ENCODE measurements at places on chromosomes 7 and 10.

DNA sequence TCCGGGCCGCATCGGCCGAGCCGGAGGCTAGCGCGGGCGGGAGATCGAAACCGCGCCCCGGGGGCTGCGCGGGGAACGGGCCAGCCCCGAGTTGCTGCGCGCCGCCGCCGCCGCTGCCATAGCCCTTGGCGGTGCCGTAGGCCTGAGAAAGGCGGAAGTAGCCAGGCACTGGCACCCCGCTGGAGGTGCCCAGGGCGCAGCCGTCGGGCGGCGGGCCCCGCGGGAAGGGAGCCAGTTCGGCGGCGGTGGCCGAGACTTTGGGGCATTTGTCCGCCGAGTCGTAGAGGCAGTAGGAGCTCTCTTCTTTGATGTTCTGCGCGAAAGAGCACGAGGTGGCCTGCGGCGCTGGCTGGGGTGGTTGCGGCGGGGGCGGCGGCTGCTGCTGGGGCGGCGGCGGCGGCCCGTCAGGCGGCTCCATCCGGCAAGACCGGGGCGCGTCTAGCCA lies 587 bp downstream of the HOXA10 start:
- DNase-seq = peak; percentile 72

DNA sequence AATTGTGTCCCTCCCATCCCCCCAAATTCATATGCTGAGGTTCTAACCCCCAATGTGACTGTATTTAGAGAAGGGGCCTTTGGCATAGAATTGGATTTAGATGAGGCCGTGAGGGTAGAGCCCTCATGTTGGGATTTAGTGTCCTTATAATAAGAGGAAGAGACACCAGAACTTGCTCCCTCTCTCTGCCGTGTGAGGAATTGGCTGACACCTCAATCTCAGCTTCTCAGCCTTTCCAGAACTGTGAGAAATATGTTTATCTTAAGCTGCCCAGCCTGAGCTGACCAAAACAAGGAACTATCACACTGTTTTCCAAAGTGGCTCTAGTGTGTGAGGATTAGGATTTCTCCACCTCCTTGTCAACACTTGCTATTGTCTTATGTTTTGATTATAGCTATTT lies 400.0 kb upstream of the FZD8 start:
- DNase-seq = no peak

GRCh38 chr7:21108182-21108581 lies 319.7 kb upstream of the SP4 start:
- DNase-seq = no peak

DNA sequence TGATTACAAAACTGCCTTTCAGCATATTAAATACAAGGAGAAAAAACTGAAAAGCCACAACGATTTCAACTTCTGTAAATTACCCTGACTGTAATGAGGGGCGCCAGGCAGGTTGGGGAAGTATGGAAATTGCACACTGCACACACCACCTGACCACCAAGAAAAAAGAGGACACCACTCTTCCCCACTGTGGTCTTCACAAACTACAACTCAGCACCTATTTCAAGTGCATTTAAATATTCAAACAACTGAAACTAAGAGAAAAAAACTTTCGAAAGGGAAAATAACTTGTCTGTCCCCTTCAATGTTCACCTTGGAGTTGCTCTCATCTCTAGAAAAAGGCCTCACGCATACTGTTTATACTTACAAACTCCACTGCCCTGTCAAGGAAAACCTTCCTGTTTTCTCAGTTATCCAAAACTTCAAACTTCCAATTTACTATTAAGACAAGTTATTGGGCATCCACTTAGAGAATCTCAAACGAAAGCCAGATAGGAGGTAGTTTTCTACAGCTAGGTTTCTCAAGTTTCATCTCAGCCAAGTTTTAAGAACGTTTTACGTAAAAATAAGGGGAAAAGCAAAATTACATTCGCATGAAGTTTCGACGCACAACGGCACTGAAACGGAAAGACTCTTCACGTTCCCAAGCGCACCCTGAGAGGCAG lies 1.4 kb downstream of the LARP4B start:
- DNase-seq = no peak

- DNase-seq = no peak
Measured at GRCh38 chr10:79985481-79986072, 36.7 kb upstream of the SFTPD start.

DNA sequence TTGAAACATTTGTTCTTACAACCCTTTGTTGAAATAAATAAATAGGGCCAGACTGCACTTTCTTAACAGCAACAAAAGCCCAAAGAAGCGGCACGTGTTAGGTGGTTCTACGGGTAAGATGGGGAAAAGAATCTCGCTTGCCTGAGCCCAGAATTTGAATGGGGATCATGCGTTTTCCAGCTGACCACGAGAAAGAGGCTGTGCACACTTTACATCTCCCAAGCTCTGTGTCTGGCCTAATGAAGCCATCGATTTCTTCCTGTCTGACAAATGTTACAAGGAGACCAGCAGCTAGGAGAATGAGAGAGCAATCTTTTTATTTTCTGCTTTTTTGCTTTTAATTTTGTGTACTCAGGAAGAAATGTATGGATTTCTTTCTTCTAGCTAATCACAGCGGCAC lies 52.2 kb downstream of the FRMD4A start:
- DNase-seq = no peak

DNA sequence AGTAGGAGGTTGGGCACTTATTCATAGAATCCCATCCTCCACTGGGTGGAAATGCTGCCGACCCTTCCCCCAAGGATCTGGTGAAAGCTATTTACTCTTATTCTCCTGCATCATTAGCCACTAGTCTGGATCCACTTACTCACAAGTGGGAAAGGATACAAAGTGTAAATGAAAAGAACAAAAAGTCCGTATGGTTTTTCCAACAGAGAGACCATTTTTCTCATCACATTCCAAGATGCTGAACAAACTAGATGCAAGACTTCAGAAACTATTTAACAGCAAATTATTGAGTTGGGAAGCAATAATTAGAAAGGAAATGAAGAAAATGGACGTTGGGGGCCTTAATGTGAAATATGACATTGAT lies 242.4 kb upstream of the GLI3 start:
- no peak for DNase-seq

DNA sequence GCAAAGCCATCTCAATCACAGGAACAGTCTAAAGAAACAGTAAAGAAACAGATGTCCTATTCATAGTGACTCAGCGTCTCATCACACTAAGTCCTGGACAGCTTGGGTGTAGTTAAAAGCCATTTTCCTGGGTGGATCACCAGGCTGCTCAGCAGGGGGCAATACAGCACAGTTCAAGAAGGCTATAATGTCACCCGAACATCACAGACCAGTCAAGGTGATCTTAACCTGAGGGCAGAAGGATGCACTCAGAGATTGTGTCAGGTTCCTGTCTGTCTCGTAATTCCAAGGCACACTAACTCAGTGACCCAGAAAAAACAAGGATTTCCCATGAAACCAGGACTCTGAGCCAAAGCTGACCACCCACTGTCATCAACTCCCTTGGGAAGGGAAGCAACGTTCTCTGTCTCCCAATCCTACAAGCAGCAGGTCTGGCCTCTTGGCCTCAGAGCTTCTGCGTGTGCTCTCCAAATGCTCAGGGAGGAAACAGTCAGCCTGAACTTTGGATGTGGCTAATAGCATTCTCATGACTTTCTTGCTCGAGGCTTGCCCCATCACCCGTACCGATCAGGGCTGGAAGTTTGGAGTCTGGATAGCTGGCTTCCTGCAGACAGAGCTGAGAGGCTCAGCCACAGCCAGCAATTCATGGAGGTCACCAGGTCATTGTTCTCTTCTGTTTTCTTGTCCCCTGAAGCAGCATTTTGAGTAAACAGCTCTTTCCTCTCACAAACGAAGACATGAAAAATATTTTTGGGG lies 90.4 kb upstream of the FAM171A1 start:
- DNase-seq = no peak

GRCh38 chr10:80529604-80530003 lies 8.1 kb upstream of the SH2D4B start:
- no peak for DNase-seq

- no peak for DNase-seq
Measured at GRCh38 chr10:116099023-116099420, 174.0 kb downstream of the GFRA1 start.

DNA sequence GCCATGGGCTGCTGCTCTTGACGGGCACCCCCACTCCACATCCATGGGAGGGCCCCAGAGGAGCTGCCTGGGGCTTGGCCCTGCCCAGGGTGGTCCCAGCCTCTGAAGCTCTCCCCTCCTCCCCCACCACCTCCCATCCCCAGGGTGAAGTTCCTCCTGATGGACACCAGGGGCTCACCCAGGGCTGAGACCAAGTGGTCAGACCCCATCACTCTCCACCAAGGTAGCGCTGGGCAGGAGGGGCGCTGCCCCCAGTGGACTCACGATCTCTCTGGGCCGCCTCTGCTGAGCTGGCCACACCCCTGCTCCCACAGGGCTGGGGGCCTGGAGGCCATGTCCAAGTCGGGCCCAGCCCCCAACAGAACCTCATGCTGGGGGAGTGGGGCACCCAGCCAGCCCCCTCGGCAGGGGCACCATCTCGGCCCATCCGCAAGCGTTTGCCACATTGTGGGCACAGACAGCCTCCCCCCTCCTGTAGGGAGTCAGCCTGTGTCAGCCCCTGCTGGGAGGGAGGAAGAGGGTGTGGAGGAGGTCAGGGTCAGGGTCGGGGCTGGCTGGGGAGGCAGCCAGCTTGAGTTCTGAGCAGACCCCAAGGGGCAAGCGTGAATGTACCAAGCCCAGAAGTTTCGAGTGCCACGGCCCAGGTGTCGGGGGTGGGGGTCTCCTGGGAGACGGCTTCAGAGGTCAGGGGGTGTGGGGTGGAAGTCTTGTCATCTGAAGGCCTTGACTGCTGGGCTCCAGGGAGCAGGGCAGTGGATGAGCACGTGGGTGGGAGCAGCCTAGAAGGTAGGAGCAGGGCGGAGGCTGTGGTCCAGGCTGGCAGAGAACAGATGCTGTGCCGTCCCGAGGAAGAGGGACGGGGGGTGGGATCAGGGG lies 2.8 kb downstream of the UPK3B start:
- no peak for DNase-seq

DNA sequence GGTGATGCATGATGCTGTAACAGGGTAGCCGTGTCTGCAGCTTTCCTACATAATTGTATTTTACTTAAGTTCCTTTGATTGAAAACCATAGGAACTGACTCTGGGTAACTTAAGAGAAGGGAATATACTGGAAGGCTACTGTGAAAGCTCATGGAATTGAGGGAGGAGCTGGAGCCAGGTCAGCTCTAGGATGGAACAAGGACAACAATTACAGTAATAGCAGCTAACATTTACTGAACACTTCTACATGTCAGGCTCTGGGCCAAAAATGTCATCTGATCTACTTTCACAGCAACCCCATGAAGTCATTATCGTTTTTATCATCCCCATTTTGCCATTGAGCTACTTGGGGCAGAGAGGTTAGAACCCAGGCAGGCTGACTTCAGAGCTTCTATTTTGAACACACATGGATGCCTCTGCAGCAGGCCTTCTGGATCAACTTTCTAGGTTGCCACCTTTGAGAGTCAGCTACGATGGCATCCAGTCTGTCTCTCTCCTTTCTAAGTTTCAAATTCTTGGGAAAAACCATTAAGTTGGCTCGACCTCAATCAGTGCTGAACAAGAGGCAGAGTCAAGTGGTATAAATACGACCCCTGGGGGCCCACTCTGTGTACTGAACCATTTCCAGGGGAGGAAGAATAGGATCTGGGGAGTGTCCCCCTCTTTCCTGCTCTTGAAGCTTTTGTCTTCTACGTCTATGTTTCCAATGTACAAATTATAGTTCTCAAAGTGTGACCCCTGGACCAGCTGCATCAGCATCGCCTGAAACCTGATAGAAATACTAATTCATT lies 272.3 kb upstream of the PLPP4 start:
- DNase-seq = no peak

GRCh38 chr7:153835712-153836265 lies 216.4 kb upstream of the DPP6 start:
- DNase-seq = no peak

DNA sequence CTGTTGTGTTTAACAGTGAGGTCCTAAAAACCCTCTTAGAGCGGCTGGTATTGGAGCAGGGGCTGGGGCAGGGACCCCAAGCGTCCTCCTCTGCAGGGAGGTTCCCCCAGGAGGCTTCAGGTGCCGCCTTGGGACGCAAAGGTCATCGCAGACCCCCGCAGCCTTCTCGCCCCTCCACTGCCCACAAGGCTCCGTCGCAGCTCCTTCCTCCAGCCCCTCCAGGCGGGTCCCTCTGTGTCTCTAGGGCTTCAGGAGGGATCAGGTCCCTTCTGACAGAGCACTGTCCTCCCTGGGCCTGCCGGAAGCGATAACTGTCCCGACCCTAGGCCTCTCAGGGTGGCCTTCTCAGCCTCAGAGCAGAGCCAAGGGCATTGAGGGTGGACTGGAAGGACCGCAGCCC lies 26.1 kb upstream of the AP5Z1 start:
- no peak for DNase-seq

- DNase-seq = no peak
Measured at GRCh38 chr10:51422311-51423120, 276.9 kb downstream of the CSTF2T start.

GRCh38 chr10:110355141-110355831 lies 50.6 kb upstream of the SMNDC1 start:
- DNase-seq = peak; percentile 9

GRCh38 chr7:71615017-71615416 lies 483.1 kb downstream of the GALNT17 start:
- no peak for DNase-seq

- DNase-seq = no peak
Measured at GRCh38 chr10:123417414-123417813, 248.7 kb upstream of the GPR26 start.

DNA sequence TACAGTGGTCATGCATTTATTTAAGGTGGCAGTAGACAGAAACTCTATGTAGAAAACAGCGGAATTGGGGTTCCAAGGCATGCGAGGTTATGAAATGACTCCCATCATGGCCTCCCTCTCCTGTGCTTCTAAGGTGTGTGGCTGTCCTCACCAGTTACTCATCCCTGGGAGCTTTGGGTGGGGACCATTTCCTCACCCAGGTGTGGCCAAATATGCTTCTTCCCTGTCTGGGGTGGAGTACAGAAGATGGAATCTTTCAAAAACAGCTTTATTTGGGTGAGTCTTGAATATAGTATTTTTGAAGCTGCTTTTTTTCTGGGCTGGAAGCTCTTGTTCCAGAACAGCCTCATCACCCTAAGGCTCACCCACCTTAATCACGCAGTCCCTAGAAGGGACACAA lies 139.0 kb downstream of the NRF1 start:
- DNase-seq = no peak

DNA sequence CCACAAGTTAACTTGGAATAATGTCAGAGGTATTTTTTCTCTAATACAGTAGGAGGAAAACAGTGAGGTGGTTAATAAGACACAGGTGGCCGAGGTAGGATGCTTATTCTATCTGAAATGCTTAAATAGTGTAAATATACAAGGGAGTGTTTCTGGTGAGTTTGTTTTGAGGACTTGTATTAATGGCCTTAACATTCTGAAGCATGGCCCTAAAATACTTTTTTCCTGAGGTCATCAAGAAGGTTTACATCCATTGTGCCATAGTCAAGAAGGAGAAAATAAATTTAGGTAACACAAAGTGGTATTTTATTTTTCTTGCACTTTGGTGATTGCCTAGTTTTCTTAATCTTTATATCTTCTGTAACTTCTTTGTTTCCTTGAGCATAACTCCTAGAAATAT lies 18.8 kb downstream of the GNAI1 start:
- DNase-seq = no peak

DNA sequence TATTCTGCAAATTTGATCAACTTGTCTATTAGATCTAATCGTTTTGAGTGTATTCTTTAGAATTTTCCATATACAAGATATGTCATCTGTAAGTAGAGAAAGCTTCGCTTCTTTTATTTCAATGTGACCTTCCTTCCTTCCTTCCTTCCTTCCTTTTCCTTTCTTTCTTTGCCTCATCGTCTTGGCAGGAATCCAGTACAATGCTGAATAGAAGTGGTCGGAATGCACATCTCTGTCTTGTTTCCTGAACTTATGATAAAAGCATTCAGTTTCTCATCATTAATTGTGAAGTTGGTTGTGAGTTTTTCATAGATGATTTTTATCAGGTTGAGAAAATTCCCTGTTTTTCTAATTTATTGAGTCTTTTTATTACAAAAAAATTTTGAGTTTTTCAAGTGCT lies 300.7 kb upstream of the ZNF32 start:
- DNase-seq = no peak

All from suprapubic skin (tissue), 4 donors.